Fibroblast of skin of right quadriceps (primary cell): ENCODE measurements at places on chromosomes 11 and 22.

- DNase-seq, result peak; percentile 77
Measured at GRCh38 chr11:110077831-110078325, 15.3 kb upstream of the ZC3H12C start.

GRCh38 chr11:33040033-33040861 lies 875 bp downstream of the TCP11L1 start:
- peak; percentile 22 for DNase-seq

DNA sequence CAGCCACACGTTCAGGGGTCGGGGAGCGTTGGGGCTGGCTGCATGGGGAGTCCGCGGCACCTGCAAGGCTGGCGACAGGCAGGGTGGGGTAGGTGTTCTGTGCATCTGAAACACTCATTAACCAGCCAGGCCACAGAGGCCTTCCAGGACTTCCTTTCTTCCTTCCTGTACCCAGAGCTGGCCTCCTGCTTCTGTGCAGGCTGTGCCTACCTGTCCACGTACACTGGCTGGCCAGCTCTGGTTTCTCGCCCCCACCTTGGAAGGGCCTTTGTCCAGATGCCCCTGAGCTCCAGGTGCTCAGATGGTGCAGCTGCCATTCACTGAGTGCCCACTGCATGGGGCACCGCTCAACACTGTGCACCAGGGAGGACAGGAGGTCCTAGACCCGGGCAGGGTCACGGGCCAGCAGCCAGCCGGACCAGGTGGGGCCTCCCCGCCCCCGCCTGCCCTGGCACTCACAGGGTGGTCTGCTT lies 15.9 kb downstream of the TTLL12 start:
- DNase-seq, result no peak

DNA sequence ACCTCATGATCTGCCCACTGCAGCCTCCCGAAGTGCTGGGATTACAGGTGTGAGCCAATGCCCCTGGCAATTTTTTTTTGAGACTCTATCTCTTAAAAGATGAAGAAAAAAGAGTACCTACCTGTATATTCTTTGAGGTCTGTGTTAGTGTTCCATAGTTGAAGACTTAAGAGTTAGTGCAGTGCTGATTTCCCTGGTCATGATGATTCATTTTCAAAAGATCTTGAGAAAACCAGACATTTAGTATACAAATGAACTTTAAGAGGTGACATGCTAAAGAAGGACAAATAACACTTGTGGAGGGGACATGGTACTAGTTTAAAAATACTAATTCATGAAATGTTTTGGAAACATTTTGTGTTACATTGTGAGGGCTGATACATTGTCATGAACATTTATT lies 17.7 kb downstream of the CBL start:
- peak; percentile 19 for DNase-seq

DNA sequence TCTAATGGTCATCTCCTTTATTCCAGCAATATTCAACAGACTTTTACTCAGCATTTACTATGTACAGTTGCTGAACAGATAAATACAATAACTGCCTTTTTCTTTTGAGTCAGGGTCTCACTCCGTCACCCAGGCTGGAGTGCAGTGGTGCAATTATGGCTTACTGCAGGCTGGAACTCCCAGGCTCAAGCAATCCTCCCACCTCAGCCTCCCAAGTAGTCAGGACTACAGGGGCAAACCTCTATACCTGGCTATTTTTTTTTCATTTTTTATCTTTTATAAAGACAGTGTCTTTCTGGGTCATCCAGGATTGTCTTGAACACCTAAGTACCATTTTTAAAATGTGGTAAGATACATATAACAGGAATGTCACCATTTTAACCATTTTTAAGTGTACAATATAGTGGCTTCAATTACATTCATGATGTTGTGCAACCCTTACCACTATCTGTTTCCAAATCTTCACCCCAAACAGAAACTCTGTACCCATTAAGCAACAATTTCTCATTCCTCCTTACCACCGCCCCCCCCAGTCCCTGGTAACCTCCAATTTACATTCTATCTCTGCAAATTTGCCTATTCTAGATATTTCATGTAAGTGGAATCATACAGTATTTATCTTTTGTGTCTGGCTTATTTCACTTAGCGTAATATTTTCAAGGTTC lies 67.8 kb downstream of the MIAT start:
- no peak for DNase-seq

- DNase-seq, result no peak
Measured at GRCh38 chr11:101127197-101127698, 2.4 kb downstream of the PGR start.

DNA sequence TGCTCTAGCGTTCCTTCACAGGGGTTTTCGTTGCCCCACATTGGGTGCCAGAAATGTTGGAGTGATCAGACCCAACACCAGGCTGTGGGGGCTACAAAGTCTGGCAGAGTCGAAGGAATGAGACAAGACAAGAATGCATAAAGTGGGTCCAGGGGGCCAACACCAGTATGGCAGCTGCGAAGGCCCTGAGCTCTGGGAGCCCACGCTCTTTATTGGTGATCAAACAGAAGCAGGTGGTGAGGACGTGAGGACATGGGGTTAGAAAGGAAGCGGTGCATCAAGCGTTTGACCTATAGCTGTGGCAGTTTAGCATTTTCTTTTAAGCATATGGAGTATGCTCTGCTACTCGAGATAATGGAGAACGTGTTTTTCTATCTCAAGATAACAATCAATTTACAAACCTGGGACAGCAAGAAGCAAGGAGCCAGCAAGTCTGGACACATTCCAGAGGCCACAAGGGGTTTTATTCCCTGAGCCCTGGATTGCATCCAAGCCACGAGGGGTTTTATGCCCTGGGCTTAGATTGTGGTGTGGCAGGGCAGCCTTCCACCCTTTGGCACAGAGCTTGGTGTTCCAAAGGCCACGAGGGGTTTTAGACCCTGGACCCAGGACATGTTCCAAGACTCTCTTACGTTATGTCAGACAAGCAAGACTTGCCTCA lies 3.9 kb upstream of the DNAJB13 start:
- DNase-seq, result no peak

DNA sequence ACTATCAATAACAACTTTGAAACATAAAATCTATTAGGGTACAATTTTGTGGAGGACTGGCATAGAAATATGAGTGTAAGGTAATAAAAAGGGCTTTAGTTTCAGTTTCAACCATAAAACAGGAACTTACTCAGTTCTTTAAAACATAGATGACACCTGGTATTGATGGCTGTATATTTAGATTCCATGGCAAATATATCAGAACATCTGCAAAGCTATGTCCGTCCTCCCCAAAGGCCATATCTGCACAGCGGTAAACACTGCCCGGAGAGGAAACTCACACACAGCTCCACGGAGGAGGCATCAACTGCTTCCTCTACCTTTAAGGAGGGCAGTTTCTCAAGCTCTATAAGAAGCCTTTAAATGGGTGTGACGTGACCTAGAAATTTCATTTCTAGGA lies 993.3 kb downstream of the BRD1 start:
- no peak for DNase-seq

GRCh38 chr11:87013912-87014825 lies 23.6 kb upstream of the TMEM135 start:
- DNase-seq, result peak; percentile 44

- peak; percentile 74 for DNase-seq
Measured at GRCh38 chr11:74926304-74927030, 22.4 kb downstream of the XRRA1 start.

DNA sequence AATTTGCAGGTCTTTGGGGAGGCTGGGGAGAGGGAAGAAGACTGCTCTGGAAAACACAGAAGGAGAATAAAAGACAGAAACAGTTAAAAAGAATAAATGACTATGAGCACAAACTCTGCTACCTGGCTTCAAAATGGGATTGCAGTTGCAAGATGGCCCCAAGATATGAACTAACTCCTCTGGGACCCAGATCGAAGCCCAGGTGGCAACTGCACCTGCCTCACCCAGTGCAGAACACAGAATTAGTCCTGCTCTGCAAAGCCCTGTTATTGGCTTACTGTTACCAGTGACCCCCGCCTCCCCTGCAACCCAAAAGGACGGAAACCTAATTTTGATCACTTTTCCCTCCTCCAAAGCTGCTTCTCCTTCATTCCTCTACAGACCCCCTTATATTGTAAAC lies 35.9 kb upstream of the POU2AF1 start:
- DNase-seq, result no peak
